Posterior cingulate gyrus (tissue), 11 donors: ENCODE measurements at places on chromosomes 5 and 9.

- DNase-seq: peak; percentile 75
These were observed at the start of gene INPP5E for GRCh38 chr9:136439481-136440408. TSS of gene INPP5E (minus strand) at chr9:136439845. CDS start at chr9:136439419, 426 bp downstream.

GRCh38 chr5:61132559-61132958 is 29.7 kb downstream of the SMIM15 start:
- no peak for DNase-seq

DNA sequence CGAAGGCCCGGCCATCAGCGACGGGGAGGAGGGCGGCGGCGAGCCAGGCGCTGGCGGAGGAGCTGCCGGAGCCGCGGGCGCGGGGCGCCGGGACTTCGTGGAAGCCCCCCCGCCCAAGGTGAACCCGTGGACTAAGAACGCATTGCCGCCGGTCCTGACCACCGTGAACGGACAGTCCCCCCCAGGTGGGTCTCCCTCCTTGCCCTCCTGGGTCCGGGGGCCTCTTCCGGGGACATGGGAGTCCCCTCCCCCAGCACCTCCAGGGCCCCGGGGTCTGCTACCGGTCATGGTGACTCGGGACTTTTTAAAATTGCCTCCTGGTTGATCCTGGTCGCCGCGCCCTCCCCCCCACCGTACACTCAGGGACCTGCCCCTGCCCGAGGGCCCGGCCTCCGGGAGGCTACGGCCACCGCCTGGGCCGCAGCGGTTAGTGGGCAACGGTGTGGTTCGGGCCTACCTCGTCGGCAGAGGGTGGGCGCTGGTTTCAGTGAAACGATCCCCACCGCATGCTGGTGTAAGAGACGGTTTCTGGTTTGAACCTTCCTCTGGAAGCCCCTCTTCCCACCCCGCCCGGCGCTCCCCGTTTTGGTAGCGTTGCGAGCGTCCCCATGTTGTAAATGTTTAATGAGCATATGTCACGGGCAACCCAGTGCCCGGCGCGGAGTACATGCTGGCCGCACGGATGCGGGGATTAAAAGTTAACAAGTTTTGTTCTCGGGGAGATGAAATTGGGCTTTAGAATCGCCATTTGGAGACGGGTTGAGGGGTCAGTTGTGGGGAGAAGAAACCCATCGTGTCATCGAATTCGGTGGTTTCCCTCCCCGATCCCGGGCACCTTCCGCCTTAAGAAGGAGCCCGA is 1.1 kb downstream of the LARP1 start:
- DNase-seq: peak; percentile 19

DNA sequence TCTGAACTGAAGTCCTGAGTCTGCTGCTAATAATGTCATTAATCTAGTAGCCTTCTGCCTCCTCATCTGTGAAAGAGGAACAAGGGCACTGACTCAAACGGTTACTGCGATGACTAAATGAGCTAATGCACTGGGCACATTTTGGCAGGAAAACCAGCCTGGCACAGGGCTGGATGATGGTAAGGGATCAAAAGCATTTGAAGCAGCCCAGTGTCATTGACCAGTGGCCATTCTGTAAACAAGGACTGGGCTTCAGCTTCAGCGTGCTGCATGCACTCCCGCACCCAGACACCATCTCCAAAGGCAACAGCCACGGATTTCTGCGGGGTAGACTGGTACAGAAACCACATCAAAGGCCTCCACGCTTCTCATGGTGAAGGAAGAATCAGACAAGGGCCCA is 8.0 kb downstream of the GCNT4 start:
- DNase-seq: no peak

DNA sequence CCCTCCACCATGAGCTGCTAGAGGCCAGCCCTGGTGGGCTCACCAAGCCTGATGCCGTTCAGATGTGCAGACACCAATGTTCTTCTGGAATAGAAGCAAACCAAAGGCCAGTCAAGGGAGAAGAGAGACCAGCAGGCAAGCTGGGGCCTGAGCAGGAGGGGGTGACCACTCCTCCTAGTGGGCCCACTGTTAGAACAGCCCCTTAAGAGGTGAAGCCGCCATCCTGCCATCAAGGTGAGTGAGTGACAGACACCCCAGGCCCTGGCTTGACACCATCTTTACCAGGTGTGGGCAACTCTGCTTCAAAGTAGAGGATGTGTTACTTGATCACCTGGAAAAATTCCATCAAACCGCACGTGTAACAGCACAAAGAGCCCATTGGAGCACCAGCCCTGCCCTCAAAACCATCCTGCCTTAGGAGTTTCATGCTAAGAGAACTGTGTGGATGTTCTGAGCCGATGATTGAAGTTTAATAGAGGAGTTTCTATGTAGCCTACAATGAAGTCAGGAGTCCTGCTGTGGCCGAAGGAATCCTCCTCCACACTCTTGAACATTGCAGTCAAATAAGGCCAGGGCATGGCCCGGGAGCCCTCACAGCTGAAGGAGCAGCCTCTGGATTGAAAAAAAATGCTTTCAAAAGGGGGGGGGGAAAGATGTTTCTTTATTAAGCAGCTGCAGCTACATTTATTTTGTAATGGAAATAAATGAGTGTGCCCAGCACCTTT is 20.8 kb downstream of the AMBP start:
- peak; percentile 46 for DNase-seq

- DNase-seq: no peak
These were observed 46.5 kb downstream of the USP20 start for GRCh38 chr9:129881547-129882324.

DNA sequence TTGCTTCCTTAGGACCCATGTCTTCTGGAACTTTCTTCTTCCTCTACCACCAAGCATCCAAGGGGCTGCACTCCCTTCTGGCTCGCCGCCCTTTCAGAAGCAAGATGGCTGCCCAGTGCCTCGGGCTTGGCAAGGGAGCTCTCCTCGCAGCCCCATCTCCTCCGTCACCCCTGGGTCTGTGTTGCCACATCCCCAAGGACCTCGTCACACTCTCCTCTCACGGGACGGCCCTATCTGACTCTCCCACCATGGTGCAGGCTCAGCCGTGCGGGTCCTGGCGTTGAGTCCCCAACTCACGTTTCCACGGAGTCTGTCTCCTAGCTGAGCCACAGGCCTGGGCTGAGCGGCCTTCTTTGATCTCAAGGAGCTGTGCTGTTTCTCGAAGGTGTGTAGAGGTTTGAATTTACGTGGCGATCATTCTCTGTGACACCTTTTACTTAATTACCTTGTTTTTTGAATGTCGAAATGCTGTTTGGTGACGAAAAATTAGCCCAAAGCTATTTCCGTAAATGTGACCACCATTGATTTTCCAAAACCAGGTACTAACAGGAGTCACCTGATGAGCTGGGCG is 15.0 kb upstream of the SCGB3A1 start:
- no peak for DNase-seq

DNA sequence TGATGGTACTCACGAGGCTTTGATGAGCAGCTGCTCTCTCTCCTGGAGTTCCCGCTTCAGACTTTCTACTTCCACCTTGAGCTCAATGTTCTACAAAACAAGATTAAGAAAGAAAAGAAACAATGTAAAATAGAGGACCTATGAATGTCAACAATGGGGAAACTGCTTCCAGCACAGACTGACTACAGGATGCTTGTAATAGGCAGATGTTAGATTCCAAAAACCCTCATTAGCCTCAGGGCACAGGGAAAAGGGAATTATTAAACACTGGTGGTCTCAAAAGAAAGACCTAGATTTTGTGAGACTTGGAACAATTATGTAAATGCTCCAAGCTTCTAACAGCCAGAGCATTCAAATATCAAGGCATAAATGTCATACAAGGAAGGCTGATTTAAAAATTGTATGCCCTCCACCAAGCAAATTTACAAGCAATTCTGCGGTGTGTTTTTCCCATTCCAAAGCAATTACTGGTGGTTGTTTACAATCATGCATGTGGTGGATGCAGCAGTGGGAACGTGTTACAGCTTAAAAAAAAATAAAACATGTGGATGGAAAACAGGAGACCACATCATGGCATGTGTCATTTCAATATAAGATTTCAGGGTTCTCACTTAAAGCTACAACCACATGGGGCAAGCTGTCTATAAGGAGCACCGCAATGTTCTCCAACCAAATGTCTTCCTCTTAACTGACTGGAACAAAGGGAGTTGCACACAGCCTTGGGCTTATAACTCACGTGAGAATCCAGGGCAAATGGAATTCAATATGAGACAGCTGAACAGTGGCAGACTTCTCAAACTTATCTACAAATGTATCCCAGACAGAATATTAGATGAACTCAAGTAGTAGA is 34.0 kb downstream of the CDK5RAP2 start:
- no peak for DNase-seq

DNA sequence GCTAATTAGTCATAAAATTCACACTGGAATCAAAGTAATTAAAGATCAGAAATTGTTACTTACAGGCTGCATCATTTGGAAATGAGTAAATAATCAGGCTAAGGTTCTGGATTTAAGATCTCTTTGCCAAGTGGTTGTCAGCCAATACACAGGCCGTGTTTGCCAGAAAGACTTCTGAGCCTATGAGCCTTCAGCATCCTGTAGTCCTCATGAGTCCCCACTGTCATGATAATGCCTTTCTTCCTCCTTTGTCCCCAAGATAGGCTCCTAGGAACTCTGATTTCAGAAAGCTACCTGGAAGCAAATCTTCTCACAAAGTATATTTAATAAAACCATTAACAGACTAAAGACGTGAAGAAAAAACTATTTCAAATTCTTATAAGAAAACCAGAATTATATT is 810.5 kb downstream of the DNAH5 start:
- no peak for DNase-seq

- no peak for DNase-seq
These were observed 98.9 kb downstream of the MAP1B start for GRCh38 chr5:72206160-72206559.

- no peak for DNase-seq
These were observed 69.8 kb downstream of the NIPSNAP3B start for GRCh38 chr9:104833696-104834095.

DNA sequence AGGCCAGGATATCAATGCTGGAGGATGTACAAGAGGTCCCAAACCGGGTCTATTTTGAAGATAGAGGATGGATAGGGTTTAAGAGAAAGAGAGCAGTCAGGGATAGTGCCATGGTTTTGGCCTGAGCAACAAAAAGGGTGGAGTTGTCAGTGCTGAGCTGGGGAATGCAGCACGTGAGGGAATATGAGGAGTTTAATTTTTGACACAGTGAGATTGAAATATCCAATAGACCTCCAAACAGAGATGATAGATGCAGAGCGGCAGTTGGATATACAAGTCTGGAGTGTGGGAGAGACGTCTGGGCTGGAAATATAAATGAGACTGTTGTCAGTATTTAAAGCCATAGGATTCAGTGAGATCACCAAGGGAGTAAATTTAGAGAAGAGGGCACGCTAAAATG is 136.7 kb upstream of the EFNA5 start:
- DNase-seq: no peak

DNA sequence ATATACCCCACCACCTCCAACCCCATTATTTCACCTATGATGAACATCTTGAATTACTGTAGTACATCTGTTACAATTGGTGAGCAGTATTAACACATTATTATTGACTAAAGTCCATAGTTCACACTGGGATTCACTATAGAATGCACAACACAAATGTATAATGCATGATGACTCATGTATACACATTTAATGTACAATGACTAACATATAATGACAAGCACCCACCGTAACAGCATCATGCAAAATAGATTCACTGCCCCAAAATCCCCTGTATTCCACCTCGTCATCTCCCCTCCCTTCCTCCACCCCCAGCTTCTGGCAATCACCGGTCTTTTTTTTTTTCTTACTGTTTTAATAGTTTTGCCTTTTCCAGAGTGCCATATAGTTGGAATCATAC is 47.1 kb upstream of the NEK6 start:
- no peak for DNase-seq

- no peak for DNase-seq
These were observed 169.3 kb downstream of the CCDC192 start for GRCh38 chr5:127872494-127872893.

- no peak for DNase-seq
These were observed 25.7 kb downstream of the CPEB4 start for GRCh38 chr5:173913686-173914321.

DNA sequence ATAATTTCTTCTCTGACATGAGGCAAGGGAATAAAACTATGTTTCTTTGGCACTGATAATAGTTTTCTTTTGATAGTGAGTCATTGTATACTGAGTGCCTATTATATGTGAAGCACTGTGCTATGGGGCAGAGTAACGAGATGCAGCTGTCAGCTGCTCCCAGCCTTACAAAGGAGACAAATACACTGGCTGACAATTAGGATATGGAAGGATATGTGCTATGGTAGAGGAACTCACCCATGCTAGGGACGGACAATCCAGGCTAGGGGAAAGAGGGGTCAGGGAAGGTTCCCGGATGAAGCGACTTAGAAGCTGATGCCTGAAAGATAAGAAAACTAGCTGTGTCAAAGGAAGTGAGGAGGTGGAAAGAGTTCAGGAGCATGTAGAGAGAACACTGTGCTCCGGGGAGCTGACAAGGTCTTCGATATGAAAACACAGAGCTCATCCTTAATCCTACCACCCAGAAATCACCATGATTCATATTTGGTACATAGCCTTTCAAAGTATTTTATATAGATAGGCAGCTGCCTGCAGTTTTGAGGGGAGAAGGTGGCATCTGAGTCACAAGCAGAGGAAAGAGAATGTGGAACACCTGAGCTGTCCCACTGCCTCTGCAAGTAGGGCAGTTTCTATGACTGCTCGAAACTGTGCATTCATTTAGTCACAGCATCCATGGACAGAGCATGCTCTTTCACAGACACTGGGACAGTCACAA is 12.1 kb downstream of the BSPRY start:
- no peak for DNase-seq

DNA sequence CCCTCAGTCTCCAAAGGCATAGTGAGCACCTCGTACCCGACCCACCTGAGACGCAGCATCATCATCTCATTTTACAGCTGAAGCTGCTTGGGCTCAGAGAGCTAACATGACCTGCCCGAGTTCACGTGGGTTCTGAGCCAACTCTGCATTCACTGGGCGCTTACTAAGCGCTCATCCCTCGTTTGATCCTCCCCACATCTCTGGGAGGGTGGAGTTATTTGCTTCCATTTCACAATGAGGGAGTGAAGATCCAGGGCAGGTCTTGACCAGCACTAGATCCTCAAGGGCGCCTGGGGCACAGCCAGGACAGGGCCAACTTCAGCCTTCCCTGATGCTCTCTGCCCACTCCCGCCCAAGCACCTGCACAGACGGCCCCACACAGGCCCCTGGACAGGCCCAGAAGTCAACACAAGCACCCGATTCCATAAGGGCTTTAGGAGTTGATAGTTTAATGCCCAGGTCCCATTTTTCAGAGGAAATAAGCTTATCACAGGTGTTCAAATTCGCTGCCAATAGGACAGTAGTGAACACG is 80.8 kb downstream of the HRH2 start:
- DNase-seq: no peak
